Naive thymus-derived CD8-positive, alpha-beta T cell (primary cell): ENCODE measurements at places on chromosomes 2 and 18. TPM values are rescaled to one million over a fixed set of nuclear protein-coding genes. Genes with fewer than 3 reads are reported as not detected.

DNA sequence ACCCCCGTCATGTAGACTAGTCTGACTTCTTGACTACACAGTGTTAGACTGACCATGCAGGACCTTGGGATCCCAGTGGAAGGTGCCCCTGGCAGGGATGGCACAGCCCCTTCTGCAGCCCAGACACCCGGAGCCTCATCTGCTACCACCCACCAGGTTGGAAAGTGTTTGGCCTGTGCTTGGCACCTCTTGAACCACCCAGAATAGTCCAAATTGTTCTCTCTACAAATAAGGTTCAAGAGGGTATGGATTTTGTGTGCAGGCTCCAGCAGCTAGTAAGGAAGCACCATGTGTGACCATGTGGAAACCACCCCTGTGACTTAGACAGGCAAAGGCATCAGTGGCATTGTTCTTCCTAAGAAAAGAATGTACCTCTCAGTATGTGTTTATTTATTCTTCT is 18.4 kb downstream of the L3MBTL4 start:
- DNase-seq = no peak

GRCh38 chr2:216350214-216350791 is 22.0 kb downstream of the MARCHF4 start:
- DNase-seq = peak; percentile 29

GKN2 gene
- total RNA-seq = not detected

DCDC2C gene
- total RNA-seq = not detected
